ENCODE measurements at places on chromosomes 6 and 20. TPM values are rescaled to one million over a fixed set of nuclear protein-coding genes. Genes with fewer than 3 reads are reported as not detected.

- no peak for DNase-seq
Measured at GRCh38 chr6:20835315-20836010, 301.2 kb downstream of the CDKAL1 start.

- DNase-seq, result no peak
Measured at GRCh38 chr6:154901876-154902552, 93.1 kb upstream of the TIAM2 start.

- no peak for DNase-seq
Measured at GRCh38 chr6:159250633-159251032, 81.4 kb downstream of the FNDC1 start.

DNA sequence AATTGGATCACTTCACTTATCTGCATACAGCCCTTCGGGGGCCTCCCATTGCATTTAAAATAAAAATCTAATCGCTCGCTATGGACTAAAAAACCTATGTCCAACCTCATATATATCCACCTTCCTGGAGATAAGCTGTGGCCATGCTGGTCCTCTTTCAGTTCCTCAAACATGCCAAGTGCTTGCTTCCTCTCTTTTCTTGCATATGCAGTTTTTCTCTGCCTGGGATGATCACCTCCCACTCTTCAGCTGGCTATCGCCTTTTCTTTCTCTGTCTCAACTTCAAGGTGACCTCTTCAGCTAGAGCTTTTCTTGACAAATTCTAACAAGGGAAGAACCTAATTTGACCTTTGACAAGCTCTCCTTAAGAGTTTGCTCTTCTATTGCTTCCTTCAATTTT lies 5.6 kb upstream of the TFB1M start:
- no peak for DNase-seq

DNA sequence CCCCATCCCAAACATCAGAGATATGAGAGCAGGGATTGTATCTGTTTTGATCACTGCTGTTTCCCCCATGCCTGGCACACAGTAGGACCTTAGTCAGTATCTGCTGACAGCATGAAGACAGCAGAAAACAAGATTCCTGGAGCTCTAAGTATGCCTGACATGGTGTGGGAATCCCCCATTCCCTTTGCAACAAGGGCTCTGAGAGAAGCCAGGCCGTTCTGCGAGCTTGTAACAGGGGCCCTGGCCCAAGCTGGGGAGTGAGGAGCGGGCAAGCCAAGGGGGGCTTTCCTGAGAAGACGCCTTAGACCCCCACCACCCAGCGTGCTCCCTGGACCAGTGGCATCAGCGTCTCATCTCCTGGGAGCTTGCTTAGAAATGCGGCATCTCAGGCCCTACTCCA lies 25.2 kb downstream of the PREX1 start:
- no peak for DNase-seq

DNA sequence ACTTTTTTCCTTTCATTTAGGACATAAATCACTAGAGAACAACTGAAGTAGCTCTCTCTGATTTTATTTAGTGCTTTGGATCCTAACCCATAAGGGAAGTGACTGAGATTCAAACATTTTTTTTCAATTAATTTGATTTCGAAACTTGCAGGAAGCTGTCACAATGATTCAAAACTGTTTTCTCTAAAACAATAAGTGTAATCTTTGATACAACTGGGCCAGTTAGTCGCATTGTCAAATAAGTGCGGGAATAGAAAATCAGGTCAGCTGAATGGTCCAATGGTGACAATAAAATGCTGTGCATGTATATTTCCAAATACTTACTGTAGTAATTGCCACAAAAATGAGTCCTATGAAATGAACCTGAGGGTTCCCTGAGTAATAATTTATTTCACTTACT lies 930.8 kb downstream of the TFAP2A start:
- no peak for DNase-seq

DNA sequence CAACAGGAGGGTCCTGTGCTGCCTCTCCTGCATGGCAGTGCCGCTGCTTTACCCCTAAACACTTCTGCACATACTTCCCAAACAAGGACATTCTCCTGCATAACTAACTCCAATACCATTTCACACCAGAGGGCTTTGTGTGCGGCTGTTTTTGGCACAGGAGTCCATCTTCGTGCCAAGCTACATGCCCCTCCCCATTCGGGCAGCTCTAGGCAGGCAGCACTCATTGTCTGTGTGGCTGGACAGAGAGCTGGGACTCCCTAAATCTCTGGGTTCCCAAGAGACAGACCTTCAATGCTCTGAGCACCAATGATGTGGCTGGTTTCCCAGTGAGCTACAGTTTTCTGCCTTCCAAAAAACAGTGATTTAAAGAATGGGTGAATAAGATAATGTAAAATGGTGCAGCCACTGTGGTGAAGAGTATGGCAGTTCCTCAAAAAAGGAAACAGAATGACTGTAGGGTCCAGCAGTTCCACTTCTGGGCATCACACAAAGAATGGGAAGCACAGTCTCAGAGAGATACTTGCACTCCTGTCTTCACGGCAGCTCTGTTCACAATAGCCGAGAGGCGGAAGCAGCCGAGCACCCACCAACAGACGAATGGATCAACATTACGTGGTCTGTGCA lies 80.3 kb upstream of the DUSP22 start:
- no peak for DNase-seq

- no peak for DNase-seq
Measured at GRCh38 chr6:93423542-93423941, 4.2 kb upstream of the EPHA7 start.

- DNase-seq, result no peak
Measured at GRCh38 chr6:46789434-46790354, 3.5 kb upstream of the MEP1A start.

GRCh38 chr6:125949069-125949468 lies 7.5 kb upstream of the HINT3 start:
- DNase-seq, result no peak

DNA sequence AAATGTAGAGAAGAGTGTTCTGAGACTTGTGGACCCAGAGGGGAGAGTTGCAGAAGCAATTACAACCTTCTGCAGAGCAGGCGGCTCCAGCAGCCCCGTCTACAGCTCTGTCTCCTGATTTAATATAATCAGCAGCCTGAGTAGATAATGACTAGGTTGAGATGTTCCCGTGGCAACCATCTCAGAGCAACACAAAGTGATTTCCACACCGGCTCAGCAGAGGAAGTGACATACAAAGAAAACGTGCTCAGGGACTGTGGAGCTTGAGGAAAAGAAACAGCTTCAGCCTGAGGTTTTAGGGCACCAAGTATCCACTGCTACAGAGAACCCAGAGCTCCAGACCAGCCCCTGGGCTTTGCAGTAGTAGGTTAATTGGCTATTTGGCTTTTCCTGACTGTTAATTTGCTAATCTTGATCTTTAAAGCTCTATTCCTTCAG lies 136.4 kb downstream of the MTFR2 start:
- DNase-seq, result no peak

- no peak for DNase-seq
Measured at GRCh38 chr6:41226752-41227151, 1.4 kb upstream of the TREML4 start.

- DNase-seq, result no peak
Measured at GRCh38 chr6:35894776-35895175, 26.1 kb downstream of the SRPK1 start.

GRCh38 chr6:28587746-28588075 lies 62.0 kb downstream of the GPX5 start:
- no peak for DNase-seq

GRCh38 chr20:64038565-64039292 lies 2.7 kb downstream of the C20orf204 start:
- peak; percentile 87 for DNase-seq

DNA sequence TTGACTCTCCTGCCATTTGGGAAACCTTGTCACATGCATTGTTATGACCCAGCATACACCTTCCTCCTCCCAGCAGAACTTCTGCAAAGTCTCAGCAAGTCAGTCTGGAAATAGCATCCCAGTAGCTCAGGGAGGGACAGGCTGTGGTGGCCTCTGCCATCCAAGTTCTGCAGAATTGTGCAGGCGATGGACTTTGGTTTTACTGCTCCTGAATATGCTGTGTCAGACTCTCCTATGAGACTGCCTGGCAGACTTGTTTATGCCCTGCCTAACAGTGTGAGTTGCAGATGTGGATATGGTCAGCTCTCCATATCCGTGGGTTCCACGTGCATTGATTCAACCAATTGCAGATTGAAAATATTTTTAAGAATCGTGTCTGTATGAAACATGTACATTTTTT lies 52.8 kb downstream of the SNRNP48 start:
- DNase-seq, result no peak

GRCh38 chr6:156833755-156834154 lies 56.6 kb downstream of the ARID1B start:
- no peak for DNase-seq

DNA sequence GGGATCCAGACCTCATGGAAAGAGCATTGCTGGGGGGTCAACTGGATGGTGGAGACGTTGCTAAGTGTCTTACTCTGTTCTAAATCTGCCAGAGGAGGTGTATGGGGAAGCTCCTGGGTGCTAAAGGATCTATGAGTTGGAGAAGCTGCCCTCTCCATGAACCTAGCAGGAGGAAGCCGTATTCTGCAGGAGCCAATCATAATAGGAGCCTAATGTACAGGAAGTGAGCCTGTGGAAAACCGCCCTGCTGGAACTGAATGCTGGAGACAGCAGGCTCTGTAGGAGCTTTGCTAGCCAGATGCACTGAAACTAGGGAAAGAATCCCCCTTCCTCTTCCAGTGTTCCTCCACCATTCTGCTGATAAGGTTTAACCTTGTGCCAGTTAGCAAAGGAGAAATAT lies 10.9 kb downstream of the CASP8AP2 start:
- no peak for DNase-seq

GRCh38 chr6:33708516-33709204 lies 2.8 kb downstream of the UQCC2 start:
- DNase-seq, result no peak

GRCh38 chr6:20458027-20458894 lies 56.6 kb downstream of the E2F3 start:
- DNase-seq, result peak; percentile 53

- no peak for DNase-seq
Measured at GRCh38 chr20:48747840-48748414, 79.9 kb downstream of the PREX1 start.

- no peak for DNase-seq
Measured at GRCh38 chr6:1749041-1749440, 139.3 kb downstream of the FOXC1 start.

DNA sequence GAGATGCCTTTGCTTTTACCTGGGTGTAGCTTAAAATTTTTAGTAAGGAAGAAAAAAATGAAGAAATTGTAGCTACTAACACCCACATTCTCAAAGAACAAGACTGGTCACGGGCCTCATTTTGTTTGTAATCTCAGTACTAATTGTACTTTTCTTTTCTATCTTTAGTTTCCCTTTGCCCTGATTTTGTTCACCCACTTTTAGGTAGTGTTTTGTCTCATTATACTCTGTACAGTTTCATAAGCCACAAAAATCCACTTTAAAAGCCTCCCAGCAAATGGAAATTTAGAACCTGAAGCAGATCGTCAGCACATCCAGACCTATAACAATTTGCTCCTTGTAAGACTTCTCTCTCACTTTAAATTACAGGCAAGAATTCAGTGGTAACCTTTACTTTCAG lies 43.3 kb downstream of the TP53INP2 start:
- no peak for DNase-seq

GRCh38 chr6:90586546-90586835 lies 381 bp downstream of the MAP3K7 start:
- no peak for DNase-seq

GRCh38 chr6:32603888-32604287 lies 14.2 kb upstream of the HLA-DRB1 start:
- no peak for DNase-seq

Gene TCF19
- total RNA-seq, result 31.1 TPM

Gene ZNF165
- 1.2 TPM for total RNA-seq

Gene CNR1
- total RNA-seq, result 1.5 TPM

Gene NTSR1
- total RNA-seq, result 0.38 TPM

Gene MLIP
- not detected for total RNA-seq

Gene MMP24
- not detected for total RNA-seq

Gene KHDC1
- total RNA-seq, result 8.0 TPM

Gene CD93
- 0.20 TPM for total RNA-seq

Gene PPP1R3G
- total RNA-seq, result 0.04 TPM

Gene PLAGL1
- 27.0 TPM for total RNA-seq

Gene SPDEF
- 0.11 TPM for total RNA-seq

Gene C6orf62
- total RNA-seq, result 117 TPM

Gene TPD52L1
- total RNA-seq, result 74.0 TPM

Gene PRICKLE4
- total RNA-seq, result 0.87 TPM

Gene PDYN
- not detected for total RNA-seq

Gene LAMA5
- 86.4 TPM for total RNA-seq

Gene SLC25A27
- not detected for total RNA-seq

Data from K562 (cell line).